Activated CD4-positive, alpha-beta T cell treated with anti-CD3 and anti-CD28 coated beads, Interleukin-2, amount 50 U/mL, for 16 hours (primary cell): ENCODE measurements at places on chromosomes 1 and 21.

DNA sequence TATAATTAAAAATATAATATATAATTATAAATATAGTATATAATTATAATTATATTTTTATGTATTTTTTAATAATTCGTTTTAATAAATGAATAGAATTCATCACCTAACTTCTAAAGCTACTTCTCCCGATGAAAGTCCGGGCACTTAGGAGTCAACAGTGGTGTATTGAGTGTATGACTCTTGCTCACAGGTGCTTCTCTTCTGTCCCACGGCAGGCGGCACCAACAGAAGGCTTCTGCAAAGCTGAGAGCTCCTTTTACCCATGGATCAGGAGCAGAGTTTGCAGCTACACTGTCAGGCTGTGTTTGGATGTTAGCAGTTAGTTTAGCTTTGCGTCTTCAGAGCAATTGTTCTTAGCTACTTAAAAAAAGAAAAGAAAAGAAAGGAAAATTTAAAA, 122.4 kb downstream of the LIPI start:
- no peak for DNase-seq

GRCh38 chr1:20587661-20588053, 1.2 kb upstream of the CDA start:
- DNase-seq = no peak

GRCh38 chr21:44511219-44511937, 28.6 kb downstream of the KRTAP10-1 start:
- DNase-seq = no peak

DNA sequence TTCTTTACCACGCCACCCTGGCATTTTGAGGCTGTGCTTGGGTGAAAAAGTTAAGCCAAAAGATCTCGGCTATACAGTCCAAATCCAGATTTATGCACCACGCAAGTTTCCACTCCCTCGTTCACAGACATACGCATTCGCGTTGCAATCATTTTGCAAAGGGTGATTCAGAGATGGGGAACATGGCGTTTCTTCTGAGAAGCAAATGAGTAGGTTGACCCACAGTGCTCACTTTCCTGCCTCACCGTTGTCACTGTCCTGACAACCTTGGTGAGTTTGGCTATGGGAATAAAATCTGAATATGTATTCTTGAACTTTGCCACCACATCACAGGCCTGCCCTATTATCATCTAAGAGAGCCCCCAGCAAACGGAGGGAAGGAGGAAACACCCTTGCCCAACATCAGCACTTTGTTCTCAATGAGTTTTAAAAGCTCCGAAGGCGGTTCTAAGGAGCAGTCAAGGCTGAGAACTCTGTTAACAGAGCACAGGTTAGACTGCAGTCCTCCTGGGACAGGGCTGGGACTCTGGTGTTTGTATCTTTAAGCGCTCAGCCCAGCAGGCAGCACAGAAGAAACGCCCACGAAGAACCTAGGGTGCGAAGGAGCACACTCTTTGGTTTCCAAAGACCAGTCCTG, 86.4 kb downstream of the RUNX1 start:
- no peak for DNase-seq

GRCh38 chr1:71667216-71667615, 586.4 kb upstream of the ZRANB2 start:
- DNase-seq = no peak

- DNase-seq = no peak
These were observed 25.3 kb downstream of the SERTAD4 start for GRCh38 chr1:210257698-210258529.

GRCh38 chr1:219724440-219724839, 111.5 kb upstream of the ZC3H11B start:
- DNase-seq = no peak

DNA sequence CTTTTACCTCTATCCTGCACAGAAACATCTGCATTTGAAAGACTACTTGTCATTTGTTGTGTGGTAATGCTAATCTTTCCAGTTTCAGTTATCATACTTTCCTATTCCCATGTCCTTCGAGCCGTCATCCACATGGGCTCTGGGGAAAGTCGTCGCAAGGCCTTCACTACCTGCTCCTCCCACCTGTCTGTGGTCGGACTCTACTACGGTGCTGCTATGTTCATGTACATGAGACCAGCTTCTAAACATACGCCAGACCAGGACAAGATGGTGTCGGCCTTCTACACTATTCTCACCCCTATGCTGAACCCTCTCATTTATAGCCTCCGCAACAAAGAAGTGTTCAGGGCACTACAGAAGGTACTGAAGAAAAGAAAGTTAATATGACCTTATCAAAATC, 8.3 kb downstream of the OR2M4 start:
- DNase-seq = no peak

DNA sequence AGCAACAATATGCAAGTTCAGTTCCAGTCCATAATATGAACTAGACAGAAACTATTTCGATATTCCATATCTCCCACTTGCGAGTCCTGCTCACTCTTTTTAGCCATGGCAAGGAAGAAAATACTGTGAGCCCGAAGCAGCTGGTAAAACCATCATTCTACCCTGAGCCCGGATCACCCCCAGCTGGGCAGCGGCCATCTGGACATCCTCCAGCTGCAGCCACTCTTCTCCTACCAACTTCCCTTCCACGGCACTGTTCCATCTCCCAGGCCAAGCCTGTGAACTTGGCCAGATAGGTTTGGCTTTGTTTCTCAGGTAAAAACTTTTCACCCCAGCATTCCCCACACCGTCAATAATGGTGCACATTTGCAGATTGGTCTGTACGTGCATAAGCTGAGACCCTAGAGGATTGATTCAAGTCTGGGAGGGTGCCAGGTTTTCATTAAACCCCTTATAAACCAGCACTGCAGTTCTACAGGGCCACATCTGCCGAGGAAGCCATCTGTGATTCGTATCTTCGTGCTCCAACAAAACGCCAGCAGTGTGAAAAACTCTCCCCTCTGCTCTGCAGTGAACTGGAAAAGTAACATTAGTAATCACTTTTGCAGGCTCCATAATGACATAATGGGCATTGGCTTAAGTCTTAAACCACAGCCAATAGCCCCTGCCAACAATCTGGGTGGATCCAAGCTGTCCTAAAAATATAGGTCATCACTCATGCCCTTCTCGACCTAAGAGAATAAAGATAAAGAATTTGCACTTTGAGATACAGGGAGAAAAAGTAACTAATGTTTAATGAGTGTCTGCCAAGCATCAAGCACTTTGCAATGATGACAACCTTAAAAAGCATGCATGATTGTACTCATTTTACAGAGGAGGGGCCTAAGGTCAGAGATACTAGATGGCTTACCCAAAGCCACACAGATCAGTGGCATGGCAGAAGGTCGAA, 205.1 kb downstream of the PLPP3 start:
- no peak for DNase-seq

DNA sequence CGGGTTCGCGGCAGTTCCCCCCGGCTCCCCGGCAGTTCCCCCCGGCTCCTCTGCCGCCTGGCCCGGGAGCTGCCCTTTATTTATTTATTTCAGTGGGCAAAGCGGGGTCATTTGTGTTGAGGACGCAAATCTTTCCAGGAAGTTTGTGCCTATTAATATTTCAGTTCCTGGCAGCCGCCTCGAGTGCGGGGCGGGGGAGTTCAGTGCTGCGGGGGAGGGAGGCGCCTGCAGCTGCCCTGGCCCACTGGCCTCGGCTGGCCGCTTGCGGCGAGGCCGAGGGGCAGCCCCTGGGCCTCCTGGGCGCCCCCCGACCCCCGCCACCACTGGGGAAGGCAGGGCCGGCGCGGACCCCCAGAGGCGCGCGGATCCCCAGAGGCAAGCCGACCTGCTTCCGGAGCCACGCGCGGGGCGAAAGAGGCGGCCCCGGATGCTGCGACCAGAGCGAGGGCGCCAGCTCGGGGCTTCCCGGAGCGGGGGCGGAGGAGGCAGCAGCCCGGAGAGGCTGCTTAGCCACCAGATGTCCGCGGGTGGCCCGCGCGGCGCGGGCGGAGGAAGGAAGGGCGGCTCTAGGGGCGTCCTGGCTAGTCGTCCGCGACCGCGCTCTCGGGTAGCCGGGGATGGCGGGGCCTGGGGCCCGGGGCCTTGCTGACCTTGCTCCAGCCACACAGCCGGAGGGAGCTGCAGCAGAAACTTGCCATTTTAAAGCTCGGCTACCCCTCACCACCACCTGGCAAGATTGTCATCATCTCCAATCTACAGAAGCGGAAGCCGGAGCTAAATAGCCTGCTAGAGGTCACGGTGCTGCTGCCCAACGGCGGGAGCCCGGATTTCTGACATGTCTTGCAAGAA, 48.0 kb downstream of the H3-3A start:
- DNase-seq = peak; percentile 61

GRCh38 chr1:45275054-45275453, 51.6 kb upstream of the HPDL start:
- no peak for DNase-seq

DNA sequence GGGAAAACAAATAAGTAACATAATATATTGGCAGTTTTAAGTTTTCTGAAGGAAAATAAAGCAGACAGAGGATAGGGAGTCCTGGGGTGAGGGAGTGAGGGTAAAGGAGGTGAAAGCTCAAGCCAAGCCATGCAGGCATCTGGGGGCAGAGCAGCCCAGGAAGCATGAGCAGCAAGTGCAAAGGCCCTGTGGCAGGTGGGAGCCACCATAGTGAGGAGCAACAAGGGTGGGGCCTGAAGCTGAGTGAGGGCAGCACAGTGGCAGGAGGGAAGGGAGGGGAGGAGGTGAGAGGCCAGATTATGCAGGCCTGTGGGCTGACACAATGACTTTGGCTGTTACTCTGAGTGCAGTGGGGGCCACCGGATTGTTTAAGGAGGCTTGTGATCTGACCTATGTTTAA, 138.8 kb upstream of the TNR start:
- DNase-seq = no peak

DNA sequence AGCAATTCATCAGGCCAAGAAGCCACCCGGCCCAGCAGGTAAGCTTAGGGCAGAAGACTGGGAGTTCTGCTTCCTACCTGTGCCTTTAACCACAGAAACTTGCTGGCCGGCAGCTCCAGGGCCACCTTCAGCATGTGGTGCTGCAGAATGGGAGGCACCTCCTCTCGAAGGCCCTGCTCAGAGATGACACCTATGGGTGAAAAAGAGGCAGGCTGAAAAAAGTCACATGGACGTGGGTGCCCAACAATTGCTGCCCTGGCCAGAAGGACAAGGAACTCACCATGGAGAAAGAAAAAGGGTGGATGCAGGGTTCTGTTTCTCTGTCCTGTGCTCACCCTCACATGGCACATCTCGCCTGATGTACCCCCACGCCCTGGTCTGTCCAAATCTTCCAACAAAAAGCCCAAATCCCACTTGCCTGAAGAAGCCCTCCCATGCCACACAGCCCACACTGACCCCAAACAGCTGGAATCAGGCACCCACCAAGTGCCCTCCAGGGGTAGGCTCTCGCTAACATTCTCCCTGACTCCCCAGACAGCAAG, 33.0 kb downstream of the URB1 start:
- DNase-seq = no peak

GRCh38 chr1:60974524-60975372, 107.6 kb upstream of the NFIA start:
- DNase-seq = no peak

- DNase-seq = peak; percentile 3
These were observed 422.9 kb downstream of the PTBP2 start for GRCh38 chr1:97144527-97144926.

- peak; percentile 86 for DNase-seq
These were observed 32.3 kb downstream of the CD58 start for GRCh38 chr1:116538544-116538943.

DNA sequence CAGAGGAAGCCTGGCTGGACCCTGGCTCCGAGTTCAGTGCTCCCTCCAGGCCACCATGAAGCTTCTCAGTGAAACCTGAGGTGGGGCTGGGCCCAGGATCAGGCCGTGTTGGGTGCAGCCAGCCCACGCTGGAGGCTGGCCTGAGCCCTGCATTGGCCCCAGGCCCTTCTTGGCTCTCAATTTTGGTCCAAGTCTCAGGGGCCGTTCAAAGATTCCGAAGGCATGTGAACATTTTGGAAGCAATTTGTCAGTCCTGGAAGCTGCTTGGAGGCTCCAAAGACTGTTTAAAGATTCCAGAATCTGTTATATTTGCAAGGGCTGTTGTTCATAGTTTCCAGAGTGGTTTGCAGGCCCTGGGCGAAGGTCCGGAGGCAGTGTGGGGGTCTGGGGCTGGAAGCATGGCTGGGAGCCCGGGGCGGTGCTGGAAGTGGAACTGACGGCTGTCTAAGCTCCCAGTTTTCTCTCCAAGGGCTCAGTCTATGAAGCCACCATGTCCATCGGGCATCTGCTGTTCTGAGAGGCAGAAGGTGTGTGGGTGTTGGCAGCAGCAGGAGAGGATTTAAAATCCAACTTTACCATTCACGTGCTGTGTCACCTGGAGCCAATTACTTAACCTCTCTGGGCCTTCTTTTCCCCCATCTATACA, 104.9 kb downstream of the EPHB2 start:
- no peak for DNase-seq

DNA sequence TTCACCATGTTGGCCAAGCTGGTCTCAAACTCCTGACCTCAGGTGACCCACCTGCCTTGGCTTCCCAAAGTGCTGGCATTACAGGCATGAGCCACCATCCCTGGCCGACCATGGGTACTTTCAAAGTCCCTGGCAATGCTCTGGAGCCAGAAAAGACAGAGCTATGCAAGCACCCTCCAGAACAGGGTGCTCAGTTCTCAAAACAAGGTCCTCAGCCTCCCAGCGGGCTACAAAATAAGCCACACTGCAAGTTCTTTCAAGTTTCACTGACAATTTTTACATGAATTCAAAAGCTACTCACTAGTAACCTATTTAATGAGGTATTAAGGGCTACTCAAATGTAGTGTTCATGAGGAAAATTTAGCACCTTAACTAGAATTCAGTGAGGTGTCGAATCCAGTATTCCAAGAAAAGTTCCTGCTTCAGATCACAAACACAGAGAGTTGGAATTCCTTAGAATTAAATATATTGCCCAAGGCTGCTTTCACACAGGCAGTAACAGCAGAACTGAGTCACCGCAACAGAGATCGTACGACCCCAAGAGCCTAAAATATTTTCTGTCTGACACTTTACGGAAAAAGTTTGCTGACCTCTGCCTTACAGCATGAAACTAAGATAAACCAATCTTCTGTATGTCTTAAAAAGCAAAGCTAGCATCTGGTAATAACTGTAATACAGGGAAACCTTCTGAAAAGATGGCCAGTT, 60.7 kb downstream of the HSF2BP start:
- no peak for DNase-seq

- no peak for DNase-seq
These were observed 69.0 kb downstream of the PGBD5 start for GRCh38 chr1:230356869-230357794.

GRCh38 chr1:246709835-246710234, 14.4 kb upstream of the SCCPDH start:
- no peak for DNase-seq

GRCh38 chr1:10761503-10762152, 34.8 kb downstream of the CASZ1 start:
- DNase-seq = no peak

GRCh38 chr1:16005597-16005996, 1.6 kb downstream of the SRARP start:
- no peak for DNase-seq

- DNase-seq = no peak
These were observed 58.5 kb upstream of the BCL10 start for GRCh38 chr1:85334962-85335361.
